Activated CD4-positive, alpha-beta memory T cell treated with anti-CD3 and anti-CD28 coated beads, Interleukin-2, amount 10 ng/mL, durations not matched to agents 7 days and 5 days (primary cell): ENCODE measurements at places on chromosomes 7 and 10. TPM values are rescaled to one million over a fixed set of nuclear protein-coding genes. Genes with fewer than 3 reads are reported as not detected.

TES gene
- 140 TPM for total RNA-seq

ELFN1 gene
- 0.08 TPM for total RNA-seq

GRCh38 chr10:133453516-133454203 lies at the start of gene SCART1:
Gene SCART1, plus strand, starts transcription at chr10:133453945. Its CDS starts 53 bp downstream, at chr10:133453998.
- peak; percentile 31 for DNase-seq
- peaks cover 11% of the 10 kb centered on the region for H3K27me3 ChIP-seq

- no peak overlapping the region for H3K4me3 ChIP-seq
- H3K4me1 ChIP-seq = peaks cover 4% of the 10 kb centered on the region
Observed at GRCh38 chr10:124180947-124181549, 87.7 kb upstream of the CHST15 start.

- H3K27ac ChIP-seq = peak overlapping the region; percentile 52
- H3K4me1 ChIP-seq = peaks cover 32% of the 10 kb centered on the region
- H3K36me3 ChIP-seq = no peaks in the 10 kb centered on the region
- H3K27me3 ChIP-seq = peaks cover 9% of the 10 kb centered on the region
- H3K4me3 ChIP-seq = no peak overlapping the region
- DNase-seq = peak; percentile 57
Observed at GRCh38 chr7:41816111-41816510, 113.2 kb upstream of the INHBA start.

DNA sequence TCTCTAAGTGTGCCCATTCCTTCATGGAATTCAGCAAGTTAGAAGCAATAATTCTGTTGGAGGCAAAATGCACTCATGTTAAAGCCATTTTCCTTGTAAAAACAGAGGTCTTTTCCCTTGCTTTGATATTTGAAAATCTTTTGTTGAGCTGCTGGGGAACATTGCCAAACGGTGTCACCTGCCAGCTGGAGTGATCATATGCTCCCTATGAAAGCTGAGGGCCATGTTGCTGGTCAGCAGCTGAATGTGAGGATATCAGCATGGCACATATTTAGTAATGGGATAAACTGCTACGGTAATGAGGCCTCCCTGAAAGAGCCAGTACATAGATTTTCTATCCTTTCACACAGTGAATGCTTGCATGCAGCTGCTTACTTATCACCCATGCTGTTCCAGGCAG lies 224.3 kb downstream of the THSD7A start:
- no peaks in the 10 kb centered on the region for H3K36me3 ChIP-seq
- H3K4me3 ChIP-seq = no peak overlapping the region
- no peaks in the 10 kb centered on the region for H3K27me3 ChIP-seq
- no peak overlapping the region for H3K27ac ChIP-seq

GRCh38 chr10:34768261-34768971 lies 46.7 kb downstream of the PARD3 start:
- H3K4me1 ChIP-seq = no peaks in the 10 kb centered on the region
- H3K27ac ChIP-seq = no peak overlapping the region
- H3K27me3 ChIP-seq = peaks cover 11% of the 10 kb centered on the region
- H3K4me3 ChIP-seq = no peak overlapping the region
- H3K36me3 ChIP-seq = no peaks in the 10 kb centered on the region
- DNase-seq = no peak

DNA sequence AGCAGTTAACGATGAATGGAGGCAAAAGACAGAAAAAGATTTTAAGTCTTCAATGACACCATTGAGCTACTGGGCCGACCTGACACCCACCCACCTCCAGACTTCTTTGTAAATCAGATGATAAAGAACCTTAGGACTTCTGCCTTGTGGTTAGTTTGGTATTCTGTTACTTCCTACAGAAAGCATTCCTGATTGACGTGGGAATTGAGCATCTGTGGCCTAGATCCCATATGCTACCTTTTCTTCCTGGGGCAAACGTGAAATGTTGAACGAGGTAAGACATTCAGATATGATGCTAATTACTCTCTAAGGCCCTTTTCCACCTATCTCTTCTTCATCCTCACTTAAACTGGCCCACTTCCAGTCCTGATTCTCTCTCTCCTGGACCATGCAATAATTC lies 10.2 kb downstream of the PRLHR start:
- DNase-seq = no peak
- H3K27ac ChIP-seq = no peak overlapping the region
- no peaks in the 10 kb centered on the region for H3K36me3 ChIP-seq
- H3K4me3 ChIP-seq = no peak overlapping the region
